Stimulated activated CD8-positive, alpha-beta memory T cell treated with anti-CD3 and anti-CD28 coated beads, Interleukin-2, amount 100 ng/mL, for 48 hours (primary cell): ENCODE measurements at places on chromosomes 1 and 21.

- no peak for DNase-seq
Measured at GRCh38 chr1:171901245-171901644, 59.9 kb downstream of the DNM3 start.

GRCh38 chr1:212351588-212352362 lies 62.9 kb downstream of the PACC1 start:
- DNase-seq: no peak

- DNase-seq: no peak
Measured at GRCh38 chr1:7279769-7280168, 491.3 kb upstream of the VAMP3 start.

- no peak for DNase-seq
Measured at GRCh38 chr1:202357506-202357905, 9.0 kb downstream of the PPP1R12B start.

DNA sequence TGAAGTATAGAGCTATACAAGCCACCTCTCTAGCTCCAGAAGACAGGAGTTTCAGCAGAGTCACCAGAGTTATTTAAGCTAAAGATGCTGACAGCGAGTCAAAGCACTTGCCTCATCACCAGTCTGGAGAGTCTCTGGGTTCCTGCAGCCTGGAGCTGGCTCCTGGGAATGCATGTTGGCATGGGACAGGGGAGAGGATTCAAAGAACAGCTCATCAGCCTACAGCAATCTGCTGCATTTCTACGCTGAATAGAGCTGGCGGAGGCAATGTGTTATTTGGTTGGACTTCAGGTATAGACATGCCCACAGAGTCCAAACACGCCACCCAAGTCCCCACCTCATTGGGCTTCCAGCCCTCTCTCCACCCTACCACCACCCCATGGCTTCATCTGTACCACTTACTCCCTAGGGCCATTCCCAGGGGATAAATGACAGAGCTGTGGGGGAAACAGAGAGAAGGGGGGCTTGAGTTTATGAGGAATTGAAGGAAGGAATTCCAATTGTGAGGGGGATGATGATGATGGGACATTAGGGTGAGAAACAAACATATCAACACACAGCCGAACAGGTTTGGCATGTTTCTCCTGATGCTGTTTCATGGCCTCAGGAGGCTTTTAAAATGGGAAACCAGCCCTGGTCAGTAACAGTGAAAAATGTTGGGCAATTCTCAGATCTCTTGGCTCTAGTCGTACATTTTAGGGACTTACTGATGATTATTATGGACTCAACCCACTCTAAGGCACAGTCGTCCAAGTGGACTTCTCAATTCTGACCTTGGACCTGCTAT lies 58.4 kb downstream of the PLEKHA6 start:
- no peak for DNase-seq

DNA sequence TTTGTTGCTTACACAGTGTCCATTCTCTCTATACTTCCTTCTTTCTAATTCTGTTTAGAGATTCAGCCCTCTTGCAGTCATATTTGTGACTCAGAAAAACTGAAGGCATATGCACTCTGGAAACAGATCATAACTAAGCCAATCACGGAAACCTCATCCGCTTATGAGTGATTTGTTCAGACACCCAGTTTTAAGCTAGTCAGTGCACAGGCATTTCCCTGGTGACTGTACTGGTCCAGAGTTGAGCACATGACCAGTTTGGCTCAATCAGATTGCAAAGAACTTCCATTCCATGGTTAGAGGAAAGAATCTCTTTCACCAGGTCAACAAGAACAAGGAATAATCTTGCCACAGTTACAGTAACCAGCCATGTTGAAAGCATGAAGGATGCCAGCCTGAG lies 69.2 kb upstream of the SGIP1 start:
- no peak for DNase-seq

- DNase-seq: no peak
Measured at GRCh38 chr1:165057956-165058355, 298.6 kb downstream of the LMX1A start.

- no peak for DNase-seq
Measured at GRCh38 chr1:40563266-40563665, 31.8 kb downstream of the ZNF684 start.

DNA sequence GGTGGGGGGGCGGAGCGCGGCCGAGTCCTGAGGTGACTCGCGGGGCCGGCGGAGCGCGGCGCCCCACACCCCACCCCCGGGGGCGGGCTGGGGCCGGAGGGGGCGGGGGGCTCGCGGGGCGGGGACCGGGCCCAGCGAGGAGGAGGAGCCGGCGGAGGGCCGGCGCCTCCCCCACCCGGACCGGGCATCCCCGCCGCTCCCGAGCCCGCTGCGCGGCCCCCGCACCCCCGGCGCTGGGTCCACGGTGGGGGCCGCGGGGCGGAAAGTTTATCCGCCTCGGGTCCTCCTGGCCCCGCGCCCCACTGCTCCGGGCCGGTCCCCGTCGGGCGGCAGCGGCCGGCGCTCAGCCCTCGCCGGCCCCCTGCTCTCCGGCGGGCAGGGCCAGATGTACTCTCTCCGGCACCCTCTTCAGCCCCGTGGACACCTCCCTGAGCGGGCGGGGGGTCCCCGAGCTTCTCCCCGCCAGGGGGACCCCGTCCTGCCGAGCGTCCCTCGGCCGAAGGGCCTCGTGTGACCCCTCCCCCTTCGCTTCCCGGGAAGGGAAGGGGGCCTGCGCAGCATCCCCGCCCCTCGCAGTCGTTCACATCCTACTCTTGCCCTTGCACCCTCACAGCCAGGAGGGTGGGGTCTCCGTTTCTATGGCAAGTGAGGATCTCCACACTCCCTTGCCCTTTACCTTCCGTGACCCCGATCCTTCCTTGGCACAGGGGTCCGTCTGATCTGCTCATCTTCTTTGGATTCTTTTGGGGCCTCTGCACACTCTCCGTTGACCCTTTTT lies 663 bp downstream of the CAMTA1 start:
- DNase-seq: peak; percentile 42

DNA sequence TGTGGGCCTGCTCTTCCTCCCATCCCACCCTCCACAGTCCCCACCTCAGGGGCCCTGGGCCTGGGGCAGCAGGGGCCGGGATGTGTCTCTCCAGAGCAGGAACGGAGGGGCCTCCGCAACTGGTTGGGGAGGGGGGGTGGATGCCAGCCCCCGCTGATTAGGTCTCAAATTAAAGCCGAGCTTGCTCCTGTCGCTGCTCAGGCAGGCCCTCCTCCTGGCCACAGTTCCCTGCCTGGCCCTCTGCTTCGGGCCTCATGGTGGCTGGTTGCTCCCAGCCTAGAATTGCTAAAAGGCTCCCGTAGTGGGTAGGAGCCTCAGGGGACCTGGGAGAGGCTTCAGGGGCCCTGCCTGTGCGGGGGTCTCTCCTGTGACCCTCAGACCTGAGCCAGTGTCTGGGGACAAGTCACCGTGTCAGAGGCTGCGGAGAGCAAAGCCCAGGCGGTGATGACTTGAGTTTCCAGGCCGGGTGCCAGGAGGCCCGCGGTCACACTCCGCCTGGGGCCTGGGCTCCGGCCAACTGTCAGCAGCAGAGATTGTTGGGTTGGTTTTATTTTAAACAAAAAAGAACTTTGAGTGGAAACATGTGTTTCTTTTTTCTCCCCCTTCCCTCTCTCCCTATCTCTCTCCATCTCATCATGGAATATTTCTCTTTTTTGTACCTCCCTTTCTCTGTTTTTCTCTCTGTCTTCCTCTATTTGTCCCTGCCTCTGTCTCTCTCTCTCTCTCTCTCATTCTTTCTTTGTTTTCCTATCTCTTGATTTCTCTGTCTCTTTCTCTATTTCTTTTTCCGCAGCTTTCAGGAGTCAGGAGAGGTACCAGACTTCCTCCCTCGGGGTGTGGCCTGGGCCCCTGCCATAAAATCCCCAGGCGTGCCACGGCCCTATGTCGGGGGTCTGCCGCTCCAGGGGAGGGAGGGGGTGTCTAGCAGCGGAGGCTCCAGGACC lies 20.0 kb upstream of the EPHA2 start:
- no peak for DNase-seq

DNA sequence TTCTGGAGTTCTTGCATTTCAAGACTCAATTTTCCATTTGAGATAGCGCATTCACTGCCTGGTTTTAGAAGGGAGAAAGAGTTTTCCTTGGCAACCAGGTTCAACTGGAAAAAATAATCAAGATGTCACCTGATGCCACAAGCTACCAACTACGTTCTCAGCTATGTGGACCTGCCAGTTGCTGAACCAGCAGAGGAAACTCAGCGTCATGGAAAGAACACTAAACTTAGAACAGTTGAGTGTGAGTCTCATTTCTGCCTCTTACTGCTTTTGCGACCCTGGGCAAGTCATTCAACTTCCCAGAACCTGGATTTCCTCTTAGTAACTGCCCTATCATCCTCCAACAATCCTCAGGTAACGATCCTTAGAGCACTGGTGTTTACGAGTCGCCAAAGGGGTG lies 373.0 kb upstream of the ESRRG start:
- no peak for DNase-seq

- DNase-seq: no peak
Measured at GRCh38 chr1:114468710-114469468, 42.1 kb downstream of the TRIM33 start.

GRCh38 chr1:116842654-116843053 lies 67.1 kb upstream of the PTGFRN start:
- DNase-seq: no peak

DNA sequence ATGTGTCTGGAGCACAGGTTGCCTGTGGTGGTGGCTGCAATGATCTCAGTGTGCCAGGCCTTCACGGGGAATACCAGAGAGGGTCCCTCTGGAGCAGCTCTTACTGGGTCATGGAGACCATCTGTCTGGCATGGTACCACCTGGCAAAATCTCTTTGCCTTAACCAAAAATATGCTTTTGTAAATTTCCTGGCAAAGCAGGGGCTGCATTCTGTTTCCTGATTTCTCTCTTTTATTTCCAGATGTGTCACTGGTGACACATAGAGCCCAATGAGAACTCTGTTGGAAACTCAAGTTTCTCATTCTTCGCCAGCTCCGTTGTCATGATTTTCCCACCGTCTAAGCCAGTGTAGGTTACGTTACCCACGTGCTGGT lies 136.5 kb downstream of the FGGY start:
- no peak for DNase-seq

DNA sequence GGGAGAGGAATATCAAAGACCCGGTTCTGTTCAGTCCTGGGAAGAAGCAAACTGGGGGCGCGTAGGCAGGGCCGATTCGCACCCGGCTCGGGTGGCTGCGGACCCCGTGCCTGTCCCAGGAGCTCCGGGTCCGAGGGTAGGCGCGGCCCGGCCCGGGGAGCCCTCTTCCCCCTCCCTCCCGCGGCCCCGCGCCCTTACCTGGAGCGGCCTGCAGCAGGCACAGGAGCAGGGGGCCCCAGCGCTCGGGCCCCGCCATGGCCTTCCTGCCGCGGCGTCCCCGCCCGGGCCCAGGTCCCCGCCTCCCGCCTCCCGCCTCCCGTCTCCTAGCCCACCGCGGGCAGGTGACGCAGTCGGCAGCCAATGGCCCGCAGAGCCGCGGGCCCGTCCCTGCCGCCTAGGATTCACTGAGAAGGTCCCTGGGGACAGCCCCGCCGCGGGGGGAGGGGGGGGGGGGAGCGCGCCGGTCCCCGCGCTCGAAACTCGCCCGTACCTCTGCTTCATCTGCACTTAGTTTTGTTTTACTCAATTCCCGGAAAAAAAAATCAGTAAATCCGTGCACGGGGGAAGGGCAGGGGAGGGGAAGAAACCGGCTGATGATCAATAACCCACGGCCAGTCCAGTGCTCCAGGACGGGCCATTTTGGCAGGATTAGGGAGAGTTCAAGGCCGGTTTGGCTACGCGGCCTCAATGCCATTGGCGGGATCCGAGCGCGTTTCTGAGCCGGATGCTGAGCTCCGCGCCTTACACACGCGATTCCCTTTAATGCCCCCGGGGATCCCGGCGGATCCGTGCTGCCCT lies at the start of gene IFNLR1:
Gene IFNLR1 (minus strand): TSS at position 297 of the 798 bp plus-strand sequence. CDS start 41 bp downstream, at position 256.
- peak; percentile 73 for DNase-seq

GRCh38 chr1:222171005-222171404 lies 376.9 kb downstream of the HHIPL2 start:
- no peak for DNase-seq

DNA sequence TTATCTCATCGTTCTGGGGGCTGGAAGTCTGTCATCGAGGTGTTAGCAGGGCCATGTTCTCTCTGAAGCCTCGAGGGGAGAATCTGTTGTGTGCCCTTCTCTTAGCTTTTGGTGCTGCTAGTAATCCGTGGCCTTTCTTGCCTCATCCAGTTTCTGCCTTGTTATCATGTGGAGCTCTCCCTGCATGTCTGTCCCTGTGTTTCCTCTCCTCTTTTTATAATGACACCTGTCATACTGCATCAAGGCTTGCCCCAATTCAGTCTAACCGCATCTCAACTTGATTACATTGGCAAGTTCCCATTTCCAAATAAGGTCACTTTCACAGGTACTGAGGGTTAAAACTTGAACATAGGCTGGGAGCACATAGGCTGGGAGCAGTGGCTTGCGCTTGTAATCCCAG lies 82.6 kb upstream of the CNIH3 start:
- no peak for DNase-seq

- DNase-seq: no peak
Measured at GRCh38 chr1:174964261-174964971, 35.3 kb upstream of the CACYBP start.

DNA sequence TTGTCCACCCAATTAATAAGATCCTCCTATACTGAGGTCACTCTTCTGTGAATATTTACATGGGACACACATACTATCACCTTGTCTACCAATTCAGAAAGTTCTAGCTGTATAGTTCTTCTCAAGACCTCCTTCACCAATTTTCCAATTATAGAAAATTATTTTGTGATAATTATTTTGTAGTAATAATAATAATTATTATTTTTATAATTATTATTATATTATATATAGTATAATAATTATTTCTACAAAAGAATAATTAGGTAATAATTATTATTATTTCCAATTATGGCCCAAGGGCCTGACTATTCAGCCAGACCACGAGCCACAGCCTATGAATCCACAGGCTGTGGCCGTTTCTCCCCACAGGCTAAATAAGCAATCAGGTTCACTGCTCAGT lies 164.1 kb upstream of the IGSF21 start:
- DNase-seq: no peak

DNA sequence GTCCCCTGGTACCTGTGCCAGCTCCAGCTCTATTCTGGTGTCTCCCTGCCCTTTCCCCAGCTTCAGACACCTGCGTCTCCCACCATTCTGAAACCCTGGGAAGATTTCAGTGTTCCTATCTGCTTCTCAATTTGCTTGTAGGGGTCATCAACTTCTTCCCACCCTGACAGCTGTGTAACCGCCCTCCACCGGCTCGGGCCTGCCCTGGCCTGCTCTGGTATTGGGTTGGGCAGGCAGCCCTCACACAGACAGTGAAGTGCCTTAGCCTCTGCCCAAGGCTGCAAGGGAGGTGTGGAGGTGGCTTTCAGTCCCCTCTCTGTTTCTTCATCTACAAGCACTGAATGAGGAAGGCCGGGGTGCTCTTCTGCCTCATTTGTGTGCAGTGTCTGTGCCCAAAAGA lies 97.2 kb downstream of the LAMC2 start:
- no peak for DNase-seq

DNA sequence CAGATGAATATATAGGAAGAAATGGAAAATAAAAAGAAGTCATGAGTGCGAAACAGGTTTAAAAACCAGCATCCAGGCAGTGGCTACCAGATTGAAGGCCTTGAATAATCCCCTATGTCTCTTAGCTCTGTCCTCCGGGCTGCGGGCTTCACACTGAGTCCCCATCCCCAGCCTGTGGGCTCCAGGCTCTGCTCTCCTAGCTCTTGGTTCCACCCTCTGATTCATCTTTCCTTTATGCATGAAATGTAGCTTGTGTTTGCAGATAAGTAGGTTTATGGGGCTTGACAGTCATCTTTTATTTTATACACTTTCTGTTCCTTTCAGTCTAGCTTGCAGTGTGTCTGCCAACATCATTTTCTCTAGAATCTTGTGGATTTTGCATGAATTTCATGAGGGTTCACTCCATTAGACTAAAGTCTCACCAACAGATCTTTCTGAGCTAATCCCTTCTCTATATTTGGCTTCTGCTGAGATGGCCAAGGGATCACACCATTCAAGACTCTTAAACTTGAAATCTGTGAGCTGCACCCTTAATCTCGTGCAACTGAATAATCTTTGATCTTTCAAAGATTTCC lies 174.5 kb downstream of the PLPPR4 start:
- DNase-seq: no peak
